ENCODE measurements at places on chromosomes 3 and 15.

DNA sequence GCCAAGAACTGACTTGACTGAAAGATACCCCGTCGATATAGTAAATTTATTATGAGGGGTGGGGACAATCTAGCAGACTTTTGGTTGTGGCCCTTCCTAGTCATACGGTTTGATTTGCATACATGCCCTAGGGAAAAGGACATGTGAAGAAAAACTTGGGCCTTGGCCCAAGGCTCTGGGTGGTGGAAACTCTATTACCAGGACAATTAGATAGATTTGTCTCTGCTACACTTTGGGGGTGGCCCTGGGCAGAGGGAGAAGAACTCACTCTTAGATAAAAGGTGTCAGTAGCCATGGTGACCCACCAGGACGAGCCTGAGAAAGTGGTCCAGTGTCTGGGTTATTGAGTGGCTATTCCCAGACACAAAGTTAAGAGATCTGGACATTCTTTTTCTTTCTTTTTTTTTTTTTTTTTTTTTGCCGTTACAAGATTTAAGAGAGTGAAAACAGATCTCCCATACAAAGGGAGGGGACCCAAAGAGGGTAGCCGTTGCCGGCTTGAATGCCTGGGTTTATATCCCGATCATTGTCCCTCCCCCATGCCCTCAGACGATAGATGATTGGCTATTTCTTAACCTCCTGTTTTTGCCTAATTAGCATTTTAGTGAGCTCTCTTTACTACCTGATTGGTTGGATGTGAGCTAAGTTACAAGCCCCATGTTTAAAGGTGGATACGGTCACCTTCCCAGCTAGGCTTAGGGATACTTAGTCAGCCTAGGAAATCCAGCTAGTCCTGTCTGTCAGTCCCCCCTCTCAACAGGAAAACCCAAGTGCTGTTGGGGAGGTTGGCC is 96.4 kb upstream of the SMAD3 start:
- DNase-seq = no peak

GRCh38 chr3:52534281-52535183 is 875 bp upstream of the NT5DC2 start:
- DNase-seq = no peak

GRCh38 chr3:127791221-127791913 is 30.9 kb downstream of the MGLL start:
- DNase-seq = no peak

DNA sequence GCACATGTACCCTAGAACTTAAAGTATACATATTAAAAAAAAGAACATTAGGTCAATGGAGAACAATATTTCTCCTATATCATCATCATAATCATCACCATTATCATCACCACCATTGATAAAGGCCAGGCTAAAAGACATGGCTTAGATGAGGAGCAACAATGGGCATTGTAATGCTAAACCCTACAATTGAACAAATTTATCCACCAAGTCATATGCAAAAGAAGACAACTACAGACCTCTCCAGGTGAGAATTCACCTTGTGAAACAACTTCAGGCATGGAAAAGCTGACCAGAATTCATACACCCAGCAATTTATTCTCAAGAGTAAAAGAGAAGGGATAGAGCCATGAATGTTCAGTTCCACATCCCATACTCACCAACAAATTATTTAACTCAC is 46.3 kb upstream of the BBX start:
- DNase-seq = no peak

- DNase-seq = no peak
Observed at GRCh38 chr3:36244728-36245127, 135.6 kb upstream of the STAC start.

GRCh38 chr15:25830844-25831451 is 32.2 kb downstream of the ATP10A start:
- no peak for DNase-seq

DNA sequence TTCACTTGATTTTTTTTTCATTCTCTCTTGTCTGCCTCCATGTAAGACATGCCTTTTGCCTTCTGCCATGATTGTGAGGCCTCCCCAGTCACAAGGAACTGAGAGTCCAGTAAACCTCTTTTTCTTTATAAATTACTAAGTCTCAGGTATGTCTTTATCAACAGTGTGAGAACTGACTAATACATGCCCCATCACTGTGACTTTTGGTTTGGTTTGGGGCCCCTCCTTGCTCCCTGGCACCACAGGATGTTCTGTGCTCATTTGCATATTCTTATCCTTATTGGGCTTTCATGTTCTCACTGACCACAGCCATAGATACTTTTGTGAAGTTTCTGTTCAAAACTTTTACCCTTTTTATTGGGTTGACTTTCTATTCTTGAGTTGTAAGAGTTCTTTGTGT is 3.8 kb upstream of the PRR20G start:
- no peak for DNase-seq

DNA sequence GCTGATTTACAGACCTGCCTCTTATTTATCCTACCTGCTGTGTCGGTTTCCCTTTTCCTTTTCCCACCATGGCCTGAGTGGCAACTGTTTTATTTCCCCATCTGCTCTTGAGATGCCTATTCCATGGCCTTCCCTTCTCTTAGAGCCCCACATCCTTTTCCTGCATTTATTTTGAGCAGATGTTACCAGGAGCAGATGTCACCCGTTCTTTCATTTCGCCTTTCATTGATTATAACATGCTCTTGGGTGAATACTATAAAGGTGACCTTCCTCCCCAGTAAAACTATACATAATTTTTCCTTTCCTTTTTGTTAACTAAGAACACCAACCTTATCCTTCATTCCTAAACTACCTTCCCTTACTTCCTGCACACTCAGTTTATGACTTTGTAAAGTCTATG is 8.5 kb upstream of the P2RY1 start:
- DNase-seq = no peak

GRCh38 chr3:36653095-36653494 is 111.3 kb downstream of the DCLK3 start:
- no peak for DNase-seq

GRCh38 chr3:135991621-135992020 is 26.1 kb downstream of the PPP2R3A start:
- no peak for DNase-seq

- no peak for DNase-seq
Observed at GRCh38 chr15:78012643-78013077, 64.9 kb downstream of the TBC1D2B start.

DNA sequence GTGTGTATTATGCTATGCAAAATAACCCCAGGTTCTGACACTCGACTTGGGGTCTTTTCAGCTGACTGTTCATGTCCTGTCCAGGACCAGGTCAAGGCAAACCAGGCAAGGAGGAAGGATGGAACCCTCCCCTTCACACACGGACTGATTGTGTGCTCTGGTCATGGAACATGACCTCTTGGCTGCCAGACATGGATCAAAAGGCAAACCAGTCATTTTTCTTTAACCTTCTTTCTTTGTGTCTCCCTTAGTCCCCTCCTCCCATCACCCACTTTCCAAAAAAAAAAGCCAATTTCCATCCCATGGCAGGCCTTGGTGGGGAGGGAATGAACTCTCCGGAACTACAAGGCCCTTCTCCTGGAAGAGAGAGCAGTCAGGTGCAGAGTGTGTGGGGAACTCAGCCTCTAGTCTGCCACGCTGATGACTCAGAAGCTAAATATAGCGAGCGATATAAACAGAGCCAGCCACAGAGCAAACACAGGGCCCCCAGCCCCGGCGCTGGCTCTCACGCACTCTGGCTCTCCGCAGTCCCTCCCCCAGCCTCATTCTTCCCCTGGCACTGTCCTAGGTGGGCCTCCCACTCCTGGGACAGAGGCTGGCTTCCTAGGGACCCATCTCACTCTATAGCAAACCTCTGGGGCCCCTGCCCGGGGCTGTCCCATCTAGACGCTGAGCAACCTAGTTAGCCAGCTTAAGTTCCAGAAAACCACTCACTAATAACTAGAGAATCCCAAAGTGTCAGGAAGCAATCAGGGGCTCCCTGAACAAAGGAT is 10.0 kb downstream of the BMF start:
- peak; percentile 66 for DNase-seq

GRCh38 chr15:63530235-63530634 is 25.8 kb downstream of the USP3 start:
- DNase-seq = no peak

- DNase-seq = no peak
Observed at GRCh38 chr3:484341-484740, 287.8 kb downstream of the CHL1 start.

GRCh38 chr15:93146196-93146595 is 57.2 kb upstream of the RGMA start:
- DNase-seq = no peak

DNA sequence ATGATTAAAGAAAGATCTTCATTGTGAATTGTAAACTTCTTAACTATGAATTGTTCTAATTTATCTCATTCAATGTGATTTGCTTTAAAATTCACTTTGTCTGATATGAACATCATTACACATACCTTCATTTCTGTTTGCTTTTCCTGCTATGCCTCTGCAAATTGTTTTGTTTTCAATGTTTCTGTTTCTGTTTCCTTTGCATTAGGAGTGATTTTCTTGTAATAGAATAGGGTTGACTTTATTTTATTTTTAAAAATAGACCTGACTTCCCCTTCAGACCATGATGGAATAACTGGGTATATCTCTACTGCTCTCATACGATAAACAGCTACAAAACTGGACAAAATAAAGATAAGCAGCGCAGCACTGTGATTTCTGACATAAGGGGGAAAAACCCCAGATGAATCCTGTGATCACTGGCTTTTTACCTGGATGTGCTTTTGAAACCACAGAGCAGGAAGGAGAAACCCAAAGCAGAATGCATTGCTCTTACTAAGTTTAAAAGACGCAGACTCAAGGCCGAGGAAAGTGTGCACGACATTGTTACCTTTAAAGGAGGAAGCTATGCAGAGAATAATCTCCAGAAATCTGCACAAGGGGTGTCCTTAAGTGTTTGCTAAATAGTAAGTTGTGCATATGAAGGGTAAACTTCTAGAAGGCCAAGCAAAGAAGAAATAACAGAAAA is 420.2 kb downstream of the TBC1D5 start:
- DNase-seq = no peak

DNA sequence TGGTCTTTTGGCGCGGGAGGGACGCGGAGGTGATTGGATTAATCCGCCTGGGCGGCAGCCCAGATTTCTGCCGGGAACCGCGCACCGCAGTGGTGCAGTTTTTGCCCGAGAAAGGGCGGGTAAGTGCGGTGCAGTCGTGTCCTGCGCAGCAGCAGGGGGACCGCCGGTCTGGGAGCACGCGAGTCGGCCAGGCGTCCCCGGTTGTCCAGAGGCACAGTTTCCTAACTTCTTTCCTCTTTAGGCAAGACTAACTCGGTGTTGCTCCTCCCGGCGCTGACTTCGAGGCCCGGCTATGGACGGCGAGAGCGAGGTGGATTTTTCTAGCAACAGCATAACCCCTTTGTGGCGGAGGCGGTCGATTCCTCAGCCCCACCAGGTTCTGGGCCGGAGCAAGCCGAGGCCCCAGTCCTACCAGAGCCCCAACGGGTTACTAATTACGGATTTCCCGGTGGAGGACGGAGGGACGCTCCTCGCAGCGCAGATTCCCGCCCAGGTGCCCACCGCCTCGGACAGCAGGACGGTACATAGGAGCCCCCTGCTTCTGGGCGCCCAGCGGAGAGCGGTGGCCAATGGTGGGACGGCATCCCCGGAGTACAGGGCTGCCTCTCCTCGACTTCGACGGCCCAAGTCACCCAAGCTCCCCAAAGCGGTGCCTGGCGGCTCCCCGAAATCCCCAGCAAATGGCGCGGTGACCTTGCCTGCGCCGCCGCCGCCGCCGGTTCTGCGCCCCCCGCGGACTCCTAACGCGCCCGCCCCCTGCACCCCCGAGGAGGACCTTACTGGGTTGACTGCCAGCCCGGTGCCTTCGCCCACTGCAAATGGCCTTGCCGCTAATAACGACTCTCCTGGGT is 736 bp downstream of the ARHGEF26 start:
- peak; percentile 5 for DNase-seq

DNA sequence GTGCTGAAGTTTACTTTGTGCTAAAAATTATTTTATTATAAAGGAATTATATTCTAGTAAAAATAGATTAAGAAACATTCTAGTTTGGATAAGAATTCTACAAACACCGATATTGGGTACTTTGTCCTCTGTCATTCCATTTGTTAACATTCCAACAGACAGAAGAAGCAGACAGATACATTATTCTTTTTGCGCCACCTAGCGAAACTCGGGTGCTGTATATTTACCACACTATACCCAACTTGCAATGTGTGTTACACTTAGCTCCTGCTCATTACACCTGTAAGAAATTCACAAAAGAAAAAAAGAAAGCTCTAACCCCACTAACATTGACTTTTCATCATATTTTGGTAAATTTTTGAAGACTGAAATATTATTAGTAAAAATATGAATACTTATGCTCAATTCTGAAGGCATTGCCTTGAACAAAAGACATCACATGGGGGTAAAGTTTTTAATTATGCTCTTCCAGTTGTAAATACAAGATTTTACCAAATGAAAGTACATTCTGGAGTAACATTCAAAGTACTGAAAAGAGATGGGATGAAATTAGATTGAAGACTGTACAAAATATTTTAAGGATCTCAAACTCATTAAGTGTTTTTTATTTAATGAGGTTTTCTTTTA is 136.5 kb upstream of the MLF1 start:
- no peak for DNase-seq

DNA sequence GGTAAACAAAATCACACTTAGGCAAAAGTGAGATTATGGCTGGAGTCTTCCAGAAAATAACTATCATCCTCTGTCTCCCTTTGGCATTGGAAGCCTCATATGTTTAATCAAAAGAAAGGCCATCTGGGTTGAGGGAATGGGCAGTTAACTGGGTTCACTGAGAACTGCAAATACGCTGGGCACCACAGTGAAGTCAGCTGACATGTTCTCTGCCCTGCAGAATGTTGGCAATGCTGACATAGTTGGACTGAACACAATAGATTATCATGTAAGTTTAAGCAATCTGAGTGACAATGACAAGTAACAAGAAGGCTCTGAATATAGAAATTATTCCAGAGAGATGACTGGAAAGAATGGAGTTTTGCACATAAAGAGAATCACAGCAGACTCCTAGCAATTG is 43.8 kb upstream of the SLC25A26 start:
- DNase-seq = no peak

- no peak for DNase-seq
Observed at GRCh38 chr3:81485444-81485865, 276.0 kb downstream of the GBE1 start.

DNA sequence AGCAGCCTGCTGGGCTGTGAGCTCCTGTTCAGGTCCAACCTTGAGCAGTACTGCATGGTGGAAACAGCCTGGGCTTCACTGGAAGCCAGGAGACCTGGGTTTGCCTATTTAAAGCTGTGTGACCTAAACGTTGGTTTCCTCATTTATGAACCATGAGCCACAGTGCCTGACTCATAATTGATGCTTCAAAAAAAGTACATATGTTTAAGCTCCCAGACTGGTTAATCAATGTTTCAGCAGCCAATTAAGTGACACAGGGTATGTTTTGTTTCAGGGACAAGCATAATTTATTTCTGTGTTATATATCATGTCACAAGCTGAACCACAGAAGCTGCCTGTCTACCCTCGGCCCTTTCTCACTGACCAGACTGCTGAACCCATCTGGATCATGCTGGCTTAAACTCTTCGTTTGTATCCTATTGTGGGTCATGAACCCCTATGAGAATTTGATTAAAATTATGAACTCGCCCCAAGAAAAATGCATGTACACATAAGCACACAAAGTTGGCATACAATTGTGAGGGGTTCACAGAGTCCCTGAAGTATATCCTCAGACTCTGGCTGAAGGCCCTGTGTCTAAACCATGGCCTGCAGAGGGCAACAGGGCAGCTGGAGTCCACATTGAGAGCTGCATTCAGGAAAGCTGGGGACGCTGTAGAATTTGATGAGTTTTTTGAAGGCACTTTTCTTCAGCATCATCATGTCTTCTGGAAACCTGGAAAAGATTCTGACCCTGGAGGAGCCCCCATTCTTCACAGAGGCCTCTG is 23.7 kb downstream of the HDC start:
- no peak for DNase-seq

- no peak for DNase-seq
Observed at GRCh38 chr15:63818629-63819028, 15.1 kb downstream of the HERC1 start.
